ENCODE measurements at places on chromosomes 2 and 18.

DNA sequence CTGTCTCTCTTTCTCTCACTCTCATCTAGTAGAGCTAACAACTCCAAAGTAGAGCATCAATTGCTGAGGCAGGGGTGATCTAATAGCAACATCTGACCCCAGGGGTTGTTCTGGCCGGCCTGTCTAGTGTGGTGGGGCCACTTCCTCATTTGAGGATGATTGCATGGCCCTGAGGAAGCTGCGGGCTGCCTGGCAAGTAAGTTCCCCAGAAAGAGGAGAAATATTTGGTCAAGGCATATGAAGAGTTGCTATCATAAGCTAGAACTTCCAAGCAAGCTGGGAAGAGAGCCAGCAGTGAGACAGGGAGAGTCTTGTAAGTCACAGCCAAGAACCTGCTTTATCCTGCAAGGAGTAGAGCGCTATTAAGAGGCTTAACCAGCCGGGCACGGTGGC is 50.8 kb upstream of the TMEM87B start:
- DNase-seq: no peak

DNA sequence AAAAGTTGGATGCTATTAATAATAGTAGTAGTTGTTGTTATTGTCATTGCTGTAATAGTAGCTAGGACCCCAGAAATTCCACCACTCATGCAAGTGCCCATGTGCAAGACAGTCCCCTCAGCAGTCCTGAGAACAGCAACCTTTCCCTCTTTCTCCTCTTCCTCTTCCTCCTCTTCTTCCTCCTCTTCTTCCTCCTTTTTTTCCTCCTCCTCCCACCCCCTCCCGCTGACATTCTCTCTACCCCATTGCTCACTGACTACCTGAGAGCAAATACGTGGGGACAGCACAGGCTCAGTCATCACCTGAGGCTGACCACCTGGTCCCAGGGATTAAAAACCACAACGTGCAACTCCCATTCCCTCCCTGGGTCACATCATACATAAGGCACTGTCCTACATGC is 41.8 kb downstream of the SMAD7 start:
- DNase-seq: no peak

- DNase-seq: no peak
Observed at GRCh38 chr2:27799646-27800010, 28.1 kb downstream of the MRPL33 start.

- no peak for DNase-seq
Observed at GRCh38 chr2:26968001-26968400, 2.4 kb upstream of the MAPRE3 start.

Data from stimulated activated CD8-positive, alpha-beta memory T cell treated with anti-CD3 and anti-CD28 coated beads, Interleukin-15, amount 100 ng/mL, for 24 hours (primary cell).